ENCODE measurements at places on chromosomes 12 and 14.

DNA sequence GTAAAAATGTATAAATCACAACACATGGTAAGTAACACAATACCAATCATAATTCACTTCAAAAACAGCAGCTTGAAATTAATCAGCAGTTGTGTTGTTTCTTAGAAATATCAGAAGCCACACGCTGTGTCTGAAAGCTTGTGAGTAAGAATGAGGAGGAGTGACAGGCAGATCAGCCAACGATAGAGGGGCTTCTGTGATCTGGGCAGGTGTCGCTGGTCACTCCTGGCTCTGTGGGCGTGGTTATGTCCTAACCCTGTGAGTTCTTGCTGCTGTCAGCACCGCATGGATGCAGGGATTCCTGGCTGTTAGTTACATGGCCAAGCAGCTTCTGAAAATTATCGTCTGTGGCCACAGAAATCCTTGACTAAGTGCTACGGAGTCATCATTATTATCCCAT lies 123.4 kb downstream of the SLC25A47 start:
- DNase-seq: no peak

DNA sequence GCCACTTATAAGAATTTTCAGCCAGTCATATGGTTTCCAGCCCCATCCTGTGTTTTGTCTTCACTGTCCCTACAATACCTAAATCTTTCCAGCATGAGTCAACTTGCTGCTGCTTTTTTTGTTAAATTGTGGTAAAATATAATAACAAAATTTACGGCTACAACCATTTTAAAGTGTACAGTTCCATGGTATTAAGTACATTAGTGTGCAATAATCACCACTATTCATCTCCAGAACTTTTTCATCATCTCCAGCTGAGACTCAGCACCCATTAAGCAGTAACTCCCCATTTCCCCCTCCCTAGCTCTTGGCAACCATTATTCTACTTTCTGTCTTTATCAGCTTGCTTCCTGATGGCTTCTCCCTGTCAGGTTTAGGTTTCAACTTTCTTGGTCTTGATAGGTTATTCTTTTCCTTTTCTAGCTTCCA lies 39.1 kb downstream of the FRS2 start:
- DNase-seq: no peak

DNA sequence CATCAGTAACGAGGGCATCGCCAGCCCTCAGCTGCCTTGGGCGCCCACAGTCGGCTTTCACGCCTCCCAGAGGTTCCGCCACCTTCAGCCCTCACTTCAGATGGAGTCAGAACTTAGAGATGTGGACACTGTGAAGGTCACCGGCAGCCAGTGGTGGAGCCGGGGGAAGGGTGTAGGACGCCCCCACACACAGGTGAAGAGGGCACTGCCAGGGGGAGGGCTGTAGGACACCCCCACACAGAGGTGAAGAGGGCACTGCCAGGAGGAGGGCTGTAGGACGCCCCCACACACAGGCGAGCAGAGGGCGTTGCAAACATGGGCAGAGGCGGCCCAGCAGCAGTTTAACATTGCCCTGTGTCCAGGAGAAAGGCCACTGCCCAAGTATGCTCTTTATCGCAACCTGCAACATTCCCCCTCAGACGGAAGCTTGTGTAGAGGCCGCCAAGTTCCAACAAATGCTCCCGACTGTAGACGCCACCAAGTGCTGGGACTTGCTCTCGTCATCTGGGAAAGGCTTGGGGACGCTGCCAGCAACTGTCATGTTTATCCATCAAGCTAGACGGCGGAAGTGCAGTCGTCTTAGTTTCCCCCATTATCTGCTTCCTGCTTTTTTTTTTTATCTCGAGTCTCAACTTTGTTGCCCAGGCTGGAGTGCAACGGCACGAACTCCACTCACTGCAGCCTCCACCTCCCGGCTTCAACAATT lies 4.9 kb upstream of the ANKLE2 start:
- DNase-seq: no peak

- no peak for DNase-seq
These were observed 94.0 kb upstream of the SLC38A4 start for GRCh38 chr12:46919666-46920400.

GRCh38 chr14:70782361-70782760 lies 27.0 kb downstream of the MAP3K9 start:
- no peak for DNase-seq

DNA sequence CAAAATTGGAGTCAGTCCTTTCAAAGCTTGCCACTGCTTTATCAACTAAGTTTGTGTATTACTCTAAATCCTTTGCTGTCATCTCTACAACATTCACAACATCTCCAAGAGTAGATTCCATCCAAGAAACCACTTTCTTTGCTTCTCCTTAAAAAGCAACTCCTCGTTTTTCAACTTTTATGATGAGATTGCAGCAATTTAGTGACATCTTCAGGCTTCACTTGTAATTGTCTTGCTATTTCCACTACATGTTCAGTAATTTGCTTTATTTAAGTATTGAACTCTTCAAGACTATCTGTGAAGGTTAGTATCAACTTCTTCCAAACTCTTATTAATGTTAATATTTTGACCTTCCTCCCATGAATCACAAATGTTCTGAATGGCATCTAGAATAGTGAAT lies 747.9 kb downstream of the TMTC2 start:
- no peak for DNase-seq

DNA sequence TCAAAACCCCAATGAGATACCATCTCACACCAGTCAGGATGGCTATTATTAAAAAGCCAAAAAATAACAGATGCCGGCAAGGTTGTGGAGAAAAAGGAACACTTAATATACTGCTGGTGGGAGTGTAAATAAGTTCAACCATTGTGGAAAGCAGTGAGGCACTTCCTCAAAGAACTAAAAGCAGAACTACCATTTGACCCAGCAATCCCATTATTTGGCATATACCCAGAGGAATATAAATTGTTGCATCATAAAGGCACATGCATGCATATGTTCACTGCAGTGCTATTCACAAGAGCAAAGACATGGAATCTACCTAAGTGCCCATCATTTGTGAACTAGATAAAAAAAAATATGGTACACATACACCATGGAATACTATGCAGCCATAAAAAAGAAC lies 59.9 kb downstream of the MGST1 start:
- DNase-seq: no peak

DNA sequence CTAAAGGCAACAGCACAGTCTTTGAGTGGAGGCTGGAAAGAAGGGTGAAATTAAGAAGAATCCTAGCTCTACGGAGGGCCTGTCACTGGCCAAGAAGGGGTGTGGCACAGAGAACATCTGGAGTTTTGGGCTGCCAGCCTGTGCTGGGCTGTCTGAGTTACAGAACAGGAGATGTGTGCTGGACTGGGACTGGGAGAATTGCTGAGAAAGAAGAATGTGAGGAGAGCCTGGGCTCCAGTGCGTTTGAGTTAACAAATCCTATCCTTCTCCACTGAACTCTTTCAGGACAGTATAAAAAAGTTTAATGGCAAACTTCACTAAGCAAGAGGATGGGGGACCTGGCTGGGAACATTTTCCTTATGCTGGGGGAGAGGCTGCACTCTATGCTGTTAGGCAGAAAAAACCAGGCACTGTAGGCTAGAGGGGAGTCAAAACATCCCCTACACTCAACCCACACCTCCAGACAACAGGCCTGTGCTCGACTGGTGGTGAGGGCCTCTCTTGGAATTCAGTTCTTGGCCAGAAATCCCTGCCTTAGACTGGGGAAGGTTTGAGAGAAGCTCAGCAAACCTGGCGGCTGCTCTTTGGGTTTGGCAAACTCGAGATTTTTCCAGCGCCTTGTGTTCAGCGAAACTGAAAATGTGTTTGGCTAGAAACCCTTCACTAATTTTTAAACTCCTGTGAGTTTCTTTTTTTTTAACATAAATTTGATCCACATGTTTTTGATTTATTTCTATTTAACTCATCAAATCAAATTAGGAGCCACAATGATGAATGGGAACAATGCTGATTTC lies 217.3 kb downstream of the MON2 start:
- no peak for DNase-seq

- DNase-seq: no peak
These were observed 19.6 kb upstream of the LRP1-AS start for GRCh38 chr12:57166971-57167371.

- no peak for DNase-seq
These were observed 53.7 kb downstream of the FOXN4 start for GRCh38 chr12:109255377-109255776.

DNA sequence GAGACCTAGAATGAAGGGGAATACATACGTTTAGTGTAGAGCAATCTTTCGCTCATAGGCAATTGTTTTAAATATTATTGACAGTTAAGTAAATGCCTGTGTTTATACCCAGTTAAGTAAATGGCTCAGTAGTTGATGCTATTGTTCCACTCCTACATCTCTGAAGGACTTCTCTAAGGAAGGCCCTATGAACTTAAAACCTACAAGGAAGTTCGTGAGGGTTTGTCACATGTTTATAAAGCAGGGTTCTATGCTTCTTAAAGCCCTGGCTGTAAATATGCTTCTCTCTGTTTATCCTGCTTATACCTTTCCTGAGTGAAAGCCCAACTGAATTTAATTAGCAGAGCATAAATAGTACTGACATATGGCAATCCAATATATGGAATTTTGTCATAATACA lies 282.1 kb upstream of the NPAS3 start:
- DNase-seq: no peak

DNA sequence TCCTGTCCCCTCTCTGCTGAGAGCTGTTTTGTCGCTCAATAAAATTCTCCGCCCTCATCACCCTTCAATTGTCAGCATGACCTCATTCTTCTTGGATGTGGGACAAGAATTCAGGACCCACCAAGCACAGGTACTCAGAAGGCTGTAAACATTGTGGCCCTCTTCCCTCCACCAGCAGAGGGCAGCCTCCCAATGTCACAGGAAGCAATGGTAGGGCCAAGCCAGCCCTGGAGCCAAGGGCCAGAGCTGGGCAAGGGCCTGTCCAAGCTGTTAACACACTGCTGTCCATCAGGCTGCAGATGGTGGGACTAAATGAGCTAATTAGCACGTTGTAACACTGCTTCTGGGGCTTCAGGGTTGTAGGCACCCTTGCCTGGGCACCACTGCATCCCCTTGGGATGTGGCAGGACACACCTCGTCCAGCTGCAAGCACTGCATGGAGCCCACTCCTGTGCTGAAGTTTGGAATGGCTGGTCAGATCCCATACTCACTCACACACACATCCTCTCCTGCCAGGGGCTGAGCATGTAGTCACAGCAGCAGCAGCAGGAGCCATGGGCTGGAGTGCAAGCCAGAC lies 62.7 kb upstream of the HECTD1 start:
- peak; percentile 8 for DNase-seq

DNA sequence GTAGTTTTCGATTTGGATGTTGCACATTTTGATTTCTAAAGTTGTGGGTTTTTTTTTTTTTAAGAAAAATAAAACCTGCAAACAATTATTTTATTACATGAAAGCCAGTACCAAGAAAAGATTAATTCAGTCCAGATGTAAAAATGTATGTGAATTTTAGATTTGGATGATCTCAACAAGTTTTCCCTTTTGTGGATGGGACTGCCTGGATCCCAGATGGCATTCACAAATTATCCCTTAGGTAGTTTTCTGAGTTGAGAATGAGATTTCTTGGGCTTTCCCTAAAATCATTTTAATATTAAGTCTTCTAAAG lies 2.8 kb downstream of the FRMD6 start:
- no peak for DNase-seq

GRCh38 chr12:53950437-53950773 lies 4.3 kb upstream of the HOXC12 start:
- DNase-seq: no peak

GRCh38 chr12:56257491-56258067 lies 605 bp downstream of the ANKRD52 start:
- DNase-seq: no peak

- DNase-seq: no peak
These were observed 212.9 kb downstream of the PAX9 start for GRCh38 chr14:36874396-36875138.

DNA sequence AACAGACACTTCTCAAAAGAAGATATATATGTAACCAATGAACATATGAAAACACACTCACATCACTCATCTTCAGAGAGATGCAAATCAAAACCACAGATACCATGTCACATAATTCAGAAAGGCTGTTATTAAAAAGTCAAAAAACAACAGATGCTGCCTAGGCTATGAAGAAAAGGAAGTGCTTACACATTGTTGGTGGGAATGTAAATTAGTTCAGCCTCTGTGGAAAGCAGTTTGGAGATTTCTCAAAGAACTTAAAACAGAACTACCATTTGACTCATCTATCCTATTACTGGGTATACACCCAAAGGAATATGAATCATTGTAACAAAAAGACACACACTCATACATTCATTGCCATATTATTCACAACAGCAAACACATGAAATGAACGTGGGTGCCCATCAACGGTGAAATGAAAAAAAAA lies 35.1 kb downstream of the EIF2S3B start:
- DNase-seq: no peak

DNA sequence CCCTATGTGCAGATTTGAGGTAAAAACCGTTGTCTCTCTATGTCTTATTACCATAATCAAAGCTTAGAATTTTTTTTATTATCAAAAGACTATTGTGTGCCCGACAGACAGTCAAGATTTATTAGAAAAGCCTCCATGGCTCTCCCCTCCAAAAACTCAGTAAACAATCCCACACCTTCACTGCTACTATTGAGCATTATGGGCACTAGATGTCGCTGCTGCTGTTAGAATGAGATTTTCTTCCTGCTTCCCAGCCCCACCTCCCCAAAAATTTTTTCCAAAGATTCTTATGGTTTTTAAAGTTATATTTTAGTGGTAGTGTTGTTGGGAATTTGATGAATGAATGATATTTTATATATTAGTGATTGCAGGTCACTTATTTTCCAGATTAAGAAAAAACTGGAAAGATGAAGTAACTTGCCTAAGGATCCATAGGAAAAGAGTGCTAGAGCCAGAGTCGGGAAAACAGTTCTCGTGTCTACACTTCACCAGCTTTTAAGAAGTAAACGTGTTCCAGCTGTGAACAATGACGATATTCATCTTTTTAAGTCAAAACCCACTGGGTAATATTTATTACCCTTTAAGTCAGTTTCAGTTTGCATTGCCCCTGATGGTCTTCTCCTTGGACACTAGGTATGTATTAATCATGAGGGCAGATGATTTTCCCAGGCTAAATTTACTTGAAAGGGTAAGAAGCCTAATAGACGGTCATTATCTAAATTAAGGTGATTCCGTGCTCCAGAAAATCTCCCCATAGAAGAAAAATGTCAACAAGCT lies 12.2 kb upstream of the FOXG1 start:
- no peak for DNase-seq

- DNase-seq: no peak
These were observed 32.7 kb upstream of the FBLN5 start for GRCh38 chr14:91980157-91980556.

- DNase-seq: no peak
These were observed 33.4 kb upstream of the ALG10 start for GRCh38 chr12:33988913-33989312.

GRCh38 chr12:46071335-46071734 lies 81.0 kb upstream of the SCAF11 start:
- DNase-seq: no peak

DNA sequence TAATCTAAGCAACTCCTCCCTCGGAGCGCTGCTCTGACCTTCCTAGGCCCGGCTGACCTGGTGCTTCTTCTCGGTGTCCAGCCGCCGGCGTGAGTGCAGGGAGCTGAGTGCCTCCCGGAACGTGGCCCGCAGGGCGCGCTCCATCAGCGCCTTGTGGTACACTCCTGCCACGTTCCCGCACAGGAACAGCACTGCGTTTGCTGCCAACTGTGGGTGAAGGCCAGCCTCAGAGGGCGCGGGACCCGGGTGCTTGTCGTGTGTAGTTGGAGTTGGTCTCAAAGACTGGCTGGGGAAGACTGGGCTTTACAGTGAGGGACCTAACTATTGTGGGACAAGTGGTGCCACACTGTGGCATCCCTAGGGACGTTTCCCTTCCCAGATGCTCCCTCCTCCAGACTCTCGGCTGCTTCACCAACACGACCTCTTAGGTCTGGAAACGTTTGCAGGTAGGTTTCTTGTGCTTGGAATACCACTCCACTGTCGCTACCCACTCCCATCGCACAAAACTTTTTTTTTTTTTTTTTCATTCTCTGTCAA lies 3.1 kb downstream of the ADCY4 start:
- no peak for DNase-seq

Data from CD4-positive, alpha-beta T cell treated with Interleukin-1 beta for 1 hour (primary cell).